RWPE2 (cell line): ENCODE measurements at places on chromosomes 5 and 9.

DNA sequence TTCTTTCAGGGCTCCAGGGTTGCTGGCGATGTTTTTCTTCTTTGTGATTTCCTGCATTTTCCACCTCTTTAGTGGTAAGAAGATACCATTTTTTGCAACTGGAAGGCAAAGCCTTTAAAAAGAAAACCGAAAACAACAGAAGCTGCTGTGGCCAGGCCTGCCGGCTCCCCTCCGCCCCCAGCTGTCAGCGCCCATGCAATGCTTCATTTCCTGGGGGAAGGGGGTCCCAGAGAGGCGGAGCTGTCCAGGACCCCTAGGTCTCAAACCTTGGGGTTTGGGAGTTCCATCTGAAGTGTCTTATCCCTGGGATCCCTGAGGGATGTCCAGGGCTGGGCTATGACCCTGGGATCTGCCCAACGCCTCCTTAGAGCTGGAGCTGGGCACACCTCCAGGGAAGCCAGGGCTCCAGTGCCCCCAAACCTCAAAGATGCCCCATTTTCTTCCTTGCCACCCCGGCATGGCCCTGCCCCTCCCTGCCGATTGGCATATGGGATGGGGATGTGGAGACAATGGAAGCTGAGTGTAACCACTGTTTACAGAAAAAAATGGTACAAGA lies 257.2 kb upstream of the MVB12B start:
- no peak overlapping the region for H3K4me3 ChIP-seq
- H3K4me1 ChIP-seq: no peaks in the 10 kb centered on the region
- H3K27ac ChIP-seq: no peak overlapping the region
- H3K36me3 ChIP-seq: no peaks in the 10 kb centered on the region
- DNase-seq: no peak

DNA sequence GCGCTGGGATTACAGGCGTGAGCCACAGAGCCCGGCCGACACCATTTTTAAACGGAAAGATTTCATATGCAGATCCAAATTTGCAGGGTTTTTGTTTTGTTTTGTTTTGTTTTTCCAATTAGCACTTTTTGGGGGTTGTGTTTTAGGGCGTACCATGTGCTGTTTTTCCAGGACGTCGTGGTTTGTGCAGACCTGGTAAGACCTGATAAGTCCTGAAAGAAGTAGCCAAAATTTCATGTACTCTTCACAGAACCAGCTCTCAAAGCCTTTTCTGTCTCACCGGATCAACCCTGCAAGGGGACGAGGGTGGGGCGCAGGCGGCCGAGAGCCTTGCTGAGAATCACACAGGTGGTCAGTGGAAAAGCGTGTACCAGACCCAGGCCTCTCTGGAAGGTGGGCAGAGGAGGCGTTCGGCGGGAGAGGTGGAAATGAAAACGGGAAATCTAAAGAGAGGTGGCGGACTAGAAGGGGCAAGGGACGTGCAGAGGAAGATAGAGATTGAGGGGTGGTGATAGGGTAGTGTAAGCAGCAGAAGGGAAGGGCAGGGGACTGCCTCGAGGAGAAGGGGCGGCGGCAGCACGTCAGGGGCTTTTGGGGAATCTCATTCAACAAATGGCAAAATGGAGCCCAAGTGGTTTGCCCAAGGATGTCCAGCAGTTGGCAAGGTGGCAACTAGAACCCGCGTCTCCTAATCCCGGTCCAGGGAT lies 1.1 kb upstream of the FAF2 start:
- no peak for DNase-seq
- peak overlapping the region; percentile 85 for H3K27ac ChIP-seq
- H3K4me1 ChIP-seq: peaks cover 17% of the 10 kb centered on the region
- H3K27me3 ChIP-seq: no peaks in the 10 kb centered on the region
- H3K36me3 ChIP-seq: peaks cover 19% of the 10 kb centered on the region

DNA sequence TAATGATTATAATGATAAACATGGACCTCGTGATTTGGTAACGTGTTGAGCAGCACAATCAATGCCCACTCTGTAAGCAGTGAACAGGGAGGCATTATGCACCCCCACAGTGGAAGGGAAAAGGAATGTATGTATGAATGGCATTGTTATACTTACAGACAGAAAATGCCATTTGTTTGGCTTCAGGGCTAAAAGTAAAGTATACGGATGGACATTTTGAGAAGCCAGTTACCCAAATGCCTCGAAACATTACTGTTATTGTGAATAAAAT lies 260.2 kb upstream of the PPP1R2B start:
- H3K36me3 ChIP-seq: no peaks in the 10 kb centered on the region
- no peaks in the 10 kb centered on the region for H3K4me1 ChIP-seq
- DNase-seq: no peak

DNA sequence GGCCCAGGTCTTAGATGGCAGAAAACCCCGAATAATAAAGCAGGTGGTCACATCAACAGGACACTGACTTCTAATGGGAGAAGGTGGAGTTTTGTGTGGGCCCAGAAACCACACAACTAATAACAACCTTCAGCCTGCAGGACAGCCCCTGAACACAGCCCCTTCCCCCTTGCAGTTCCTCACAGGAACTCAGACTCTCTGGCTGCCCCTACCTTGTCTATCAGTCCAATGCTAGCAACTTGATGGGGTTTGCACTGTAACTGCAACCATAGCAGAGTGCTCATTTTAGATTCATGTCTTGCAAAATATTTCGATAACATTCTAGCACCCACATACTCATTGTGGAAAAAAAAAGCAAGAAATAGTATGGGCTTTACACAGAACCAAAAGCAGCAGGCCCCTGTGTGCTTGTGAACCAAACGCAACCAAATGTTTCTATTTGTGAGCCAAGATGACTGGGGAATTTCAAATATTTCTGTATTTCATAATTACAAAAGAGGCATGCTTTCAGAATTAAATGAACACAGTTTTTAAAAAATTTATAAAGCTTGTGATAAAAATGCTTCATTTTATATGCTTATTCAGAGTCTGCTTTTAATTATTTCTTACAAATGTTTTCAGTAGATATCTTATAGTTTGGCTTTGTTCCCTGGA lies 62.7 kb upstream of the PDE4D start:
- H3K27me3 ChIP-seq: peaks cover 56% of the 10 kb centered on the region
- no peak for DNase-seq
- H3K4me1 ChIP-seq: no peaks in the 10 kb centered on the region
- no peak overlapping the region for H3K4me3 ChIP-seq
- H3K27ac ChIP-seq: no peak overlapping the region
- no peaks in the 10 kb centered on the region for H3K36me3 ChIP-seq

DNA sequence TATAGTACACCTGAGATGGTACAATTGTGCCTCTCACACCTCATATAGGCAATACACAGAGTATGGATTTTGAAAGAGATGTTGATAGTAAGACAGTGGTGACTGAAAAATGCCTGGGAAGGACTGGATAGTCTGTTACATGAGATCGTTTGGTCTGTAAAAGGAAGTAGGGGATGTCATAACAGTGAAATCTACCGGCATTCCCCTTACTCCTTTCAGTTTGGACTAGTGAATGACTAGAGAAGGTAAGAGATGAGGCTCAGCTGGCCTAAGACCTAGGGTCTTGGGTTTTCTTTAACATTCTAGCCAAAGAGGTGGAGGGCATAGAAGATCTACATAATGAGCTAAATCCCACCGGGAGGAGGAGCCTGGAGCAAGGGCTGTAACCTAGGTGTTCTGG lies 8.1 kb downstream of the TAL2 start:
- H3K4me1 ChIP-seq: no peaks in the 10 kb centered on the region
- H3K4me3 ChIP-seq: no peak overlapping the region
- no peak for DNase-seq
- no peaks in the 10 kb centered on the region for H3K36me3 ChIP-seq
- no peaks in the 10 kb centered on the region for H3K27me3 ChIP-seq

DNA sequence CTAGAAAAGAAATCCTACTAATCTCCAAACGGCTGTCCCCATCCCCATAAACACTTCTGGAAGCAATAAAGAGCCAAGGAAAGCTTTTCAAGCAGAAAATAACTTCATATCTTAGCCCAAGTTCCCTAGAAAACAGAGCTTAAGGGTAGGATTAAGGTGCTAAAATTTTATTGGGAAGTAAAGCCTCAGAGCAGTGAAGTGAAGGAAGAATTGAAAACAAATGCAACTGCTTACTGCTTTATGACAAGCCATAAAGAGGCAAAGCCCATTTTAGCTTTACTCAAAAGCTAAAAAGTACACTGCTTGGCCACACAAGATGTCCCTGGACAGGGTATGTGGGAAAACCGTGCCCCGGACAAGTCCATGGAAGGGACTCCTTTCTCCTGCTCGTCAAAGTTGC lies 59.7 kb downstream of the APTX start:
- H3K27me3 ChIP-seq: no peaks in the 10 kb centered on the region
- H3K4me1 ChIP-seq: no peaks in the 10 kb centered on the region
- no peaks in the 10 kb centered on the region for H3K36me3 ChIP-seq

DNA sequence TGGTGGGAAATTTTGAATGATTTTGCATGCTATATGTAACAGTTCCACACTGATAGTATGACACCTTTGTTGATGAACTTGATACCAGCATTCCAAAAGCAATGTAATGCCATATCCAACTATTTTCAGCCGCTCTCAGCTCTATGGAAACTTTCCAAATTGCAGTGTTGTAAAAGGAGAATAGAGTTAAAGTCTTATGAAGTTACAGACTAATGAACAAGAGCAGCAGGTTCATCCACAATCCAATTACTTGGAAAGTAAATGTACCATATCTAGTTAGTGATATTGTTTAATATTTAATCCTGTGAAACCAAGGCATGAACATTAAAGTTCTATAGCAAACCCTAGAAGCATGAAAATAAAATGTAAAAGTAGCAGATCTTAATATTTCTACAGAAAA lies 418.2 kb downstream of the TUSC1 start:
- H3K4me3 ChIP-seq: no peak overlapping the region
- no peak overlapping the region for H3K27ac ChIP-seq
- H3K36me3 ChIP-seq: no peaks in the 10 kb centered on the region
- no peak for DNase-seq
- peaks cover 4% of the 10 kb centered on the region for H3K27me3 ChIP-seq

DNA sequence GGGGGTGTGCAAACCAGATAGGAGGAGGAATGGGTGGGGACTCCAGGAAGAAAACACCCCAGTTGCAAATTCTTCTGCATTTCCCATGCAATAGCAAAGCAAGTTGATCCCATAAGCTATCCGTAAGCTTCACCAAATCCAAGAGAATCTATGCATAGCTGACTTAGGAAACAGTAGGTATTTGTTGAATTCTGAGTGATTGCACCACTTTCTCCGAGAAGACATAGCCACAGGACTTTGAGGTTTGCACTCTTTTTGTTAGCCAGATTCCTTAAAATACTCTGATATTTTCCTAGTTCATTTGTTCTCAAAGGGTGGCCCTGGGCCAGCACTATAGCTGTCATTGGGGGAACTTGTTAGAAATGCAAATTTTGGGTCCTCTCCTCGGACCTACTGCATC lies 271.9 kb downstream of the SLIT3 start:
- H3K4me1 ChIP-seq: no peaks in the 10 kb centered on the region
- H3K36me3 ChIP-seq: no peaks in the 10 kb centered on the region
- no peak for DNase-seq
- H3K27ac ChIP-seq: no peak overlapping the region
- H3K27me3 ChIP-seq: no peaks in the 10 kb centered on the region

DNA sequence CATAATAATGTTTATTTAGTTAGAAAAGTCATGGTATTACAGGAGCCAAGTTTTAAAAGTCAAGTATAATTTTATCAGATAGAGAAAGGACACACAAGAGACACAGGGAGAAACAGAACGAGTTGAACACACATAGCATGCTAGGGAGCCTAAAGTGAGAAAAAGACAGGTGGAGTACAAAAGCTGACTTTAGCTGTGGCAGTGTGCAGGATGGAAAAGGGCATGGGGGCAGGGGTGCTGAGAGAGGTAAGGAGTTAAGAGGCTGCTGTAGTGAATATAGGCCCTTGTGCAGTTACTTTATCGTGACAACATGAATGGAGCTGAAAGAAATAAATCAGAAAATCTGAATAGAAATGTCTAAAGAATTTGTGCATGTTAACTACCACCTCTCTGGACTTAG lies 18.0 kb downstream of the HMGCS1 start:
- H3K27me3 ChIP-seq: no peaks in the 10 kb centered on the region
- H3K36me3 ChIP-seq: peaks cover 100% of the 10 kb centered on the region
- no peak for DNase-seq
- no peak overlapping the region for H3K4me3 ChIP-seq
- H3K27ac ChIP-seq: no peak overlapping the region

DNA sequence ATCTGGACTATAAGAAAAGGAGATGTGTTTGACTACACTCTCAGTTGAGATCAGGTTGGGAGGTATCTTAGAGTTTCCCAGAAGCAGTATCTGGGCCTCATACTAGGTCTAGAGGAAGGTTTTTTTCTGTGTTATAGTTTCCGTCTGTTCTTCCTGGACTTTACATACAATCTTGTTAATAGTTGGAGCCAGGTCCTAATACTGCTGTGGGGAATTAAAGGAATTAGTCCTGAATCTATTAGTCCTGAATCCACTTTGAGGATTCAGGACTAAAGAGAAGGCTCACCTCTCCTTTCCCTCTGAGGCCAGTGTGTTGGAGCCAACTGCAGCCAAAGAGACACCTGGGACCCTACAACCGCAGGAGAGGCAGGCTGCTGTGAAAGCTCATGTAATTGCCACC lies 445.7 kb upstream of the CLINT1 start:
- no peaks in the 10 kb centered on the region for H3K4me1 ChIP-seq
- no peak overlapping the region for H3K27ac ChIP-seq
- DNase-seq: no peak
- no peak overlapping the region for H3K4me3 ChIP-seq

DNA sequence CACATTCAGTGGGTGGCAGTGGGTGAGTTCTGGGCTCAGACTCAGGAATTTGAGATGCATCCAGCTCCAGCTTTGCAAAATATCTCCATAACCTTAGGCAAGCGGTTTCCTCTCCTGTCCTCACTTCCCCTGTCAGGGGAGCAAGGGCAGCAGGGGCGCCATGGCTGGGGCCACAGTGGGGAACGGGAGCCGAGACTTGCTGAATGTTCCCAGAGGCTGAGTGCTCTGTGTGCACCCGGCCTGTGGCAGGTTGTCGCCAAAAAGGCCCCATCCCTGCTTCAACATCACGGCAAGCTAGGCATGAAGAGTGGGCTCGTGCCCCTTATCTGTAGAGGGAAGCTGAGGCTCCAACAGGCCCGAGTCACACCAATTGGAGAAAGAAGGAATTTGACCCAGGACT lies 268.8 kb downstream of the NSG2 start:
- H3K36me3 ChIP-seq: no peaks in the 10 kb centered on the region
- no peaks in the 10 kb centered on the region for H3K4me1 ChIP-seq
- H3K27me3 ChIP-seq: peaks cover 26% of the 10 kb centered on the region
- DNase-seq: no peak

- no peaks in the 10 kb centered on the region for H3K36me3 ChIP-seq
- H3K4me3 ChIP-seq: no peak overlapping the region
- no peaks in the 10 kb centered on the region for H3K4me1 ChIP-seq
- H3K27me3 ChIP-seq: no peaks in the 10 kb centered on the region
Measured at GRCh38 chr9:34928921-34929320, 29.2 kb upstream of the PHF24 start.

- peak overlapping the region; percentile 42 for H3K4me3 ChIP-seq
- H3K27me3 ChIP-seq: no peaks in the 10 kb centered on the region
- no peak for DNase-seq
- peak overlapping the region; percentile 22 for H3K27ac ChIP-seq
- H3K36me3 ChIP-seq: no peaks in the 10 kb centered on the region
Measured at GRCh38 chr5:43601454-43602260, 1.3 kb upstream of the NNT start.
